CD4-positive, alpha-beta T cell treated with Interleukin-17A for 1 hour (primary cell): ENCODE measurements at places on chromosomes 7 and 10.

- no peak for DNase-seq
Measured at GRCh38 chr7:70414368-70414767, 717.6 kb upstream of the GALNT17 start.

- DNase-seq: no peak
Measured at GRCh38 chr10:129882291-129883010, 81.6 kb downstream of the EBF3 start.

DNA sequence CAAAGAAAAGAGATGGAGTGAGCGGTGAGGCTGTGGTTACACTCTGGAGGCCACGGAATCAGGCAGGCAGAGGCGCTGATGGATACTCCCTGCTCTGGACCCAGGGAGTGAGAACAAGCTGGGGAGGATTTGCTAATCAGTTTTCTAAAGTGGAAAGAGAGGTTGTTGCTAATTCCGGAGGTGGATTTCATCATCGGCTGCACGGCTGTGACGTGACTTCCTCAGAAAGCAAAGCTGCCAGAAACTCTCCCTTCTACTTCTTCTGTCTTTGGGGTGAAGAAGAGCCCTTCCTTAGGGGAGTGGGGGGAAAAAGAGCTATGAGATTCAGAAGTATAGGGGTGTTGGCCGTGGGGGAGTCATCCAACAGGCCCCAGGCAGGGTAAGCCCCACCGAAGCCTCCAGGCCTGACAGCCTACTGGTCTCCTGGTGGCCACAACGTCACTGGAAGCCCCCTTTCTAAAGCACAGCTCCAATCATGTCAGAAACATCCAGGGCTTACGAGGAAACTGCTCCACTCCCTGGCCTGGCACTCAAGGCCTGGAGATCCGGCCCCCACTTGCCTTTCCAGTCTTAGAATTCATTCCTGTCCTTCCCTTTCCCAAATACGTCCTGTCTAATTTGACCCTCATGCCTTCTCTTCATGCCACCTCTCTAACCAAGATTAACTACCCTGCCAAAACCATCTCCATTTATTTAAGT is 114.5 kb downstream of the HIP1 start:
- DNase-seq: peak; percentile 17

GRCh38 chr7:107224374-107225223 is 55.8 kb downstream of the HBP1 start:
- DNase-seq: no peak

DNA sequence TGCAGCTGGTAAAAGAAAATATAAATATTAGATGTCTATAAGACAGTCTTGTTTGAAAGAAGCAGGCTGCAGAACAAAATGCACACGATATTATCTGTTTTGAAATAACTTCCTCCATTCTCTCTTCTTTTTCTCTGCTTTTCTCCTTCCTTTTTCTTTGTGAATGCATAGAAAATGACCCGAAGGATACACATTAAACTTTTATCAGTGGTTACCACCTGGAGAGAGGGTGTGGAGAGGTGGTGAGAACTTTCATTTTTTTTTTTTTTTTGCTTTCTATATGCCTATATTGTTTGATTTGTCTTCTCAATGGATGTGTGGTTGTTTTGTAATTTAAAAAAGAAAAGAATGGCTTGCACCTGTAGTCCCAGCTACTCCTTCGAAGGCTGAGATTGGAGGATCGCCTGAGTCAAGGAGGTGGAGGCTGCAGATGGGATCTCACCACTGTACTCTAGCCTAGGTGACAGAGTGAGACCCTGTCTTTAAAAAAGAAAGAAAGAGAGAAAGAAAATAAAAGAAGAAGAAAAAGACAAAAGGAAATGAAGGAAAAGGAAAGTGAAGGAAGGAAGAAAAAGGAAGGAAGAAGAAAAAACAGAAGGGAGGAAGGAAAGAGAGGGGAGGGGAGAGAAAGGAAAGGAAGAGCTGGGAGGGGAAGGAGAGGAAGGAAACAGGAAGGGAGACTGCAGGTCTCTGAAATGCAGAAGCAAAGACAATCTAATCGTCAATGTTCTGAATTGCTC is 64.4 kb downstream of the SAMD9 start:
- DNase-seq: no peak

GRCh38 chr7:78673272-78673671 is 780.2 kb downstream of the MAGI2 start:
- DNase-seq: no peak

GRCh38 chr7:92932450-92932849 is 96.1 kb upstream of the CDK6 start:
- no peak for DNase-seq

- no peak for DNase-seq
Measured at GRCh38 chr10:32437334-32437733, 8.6 kb upstream of the CCDC7 start.

DNA sequence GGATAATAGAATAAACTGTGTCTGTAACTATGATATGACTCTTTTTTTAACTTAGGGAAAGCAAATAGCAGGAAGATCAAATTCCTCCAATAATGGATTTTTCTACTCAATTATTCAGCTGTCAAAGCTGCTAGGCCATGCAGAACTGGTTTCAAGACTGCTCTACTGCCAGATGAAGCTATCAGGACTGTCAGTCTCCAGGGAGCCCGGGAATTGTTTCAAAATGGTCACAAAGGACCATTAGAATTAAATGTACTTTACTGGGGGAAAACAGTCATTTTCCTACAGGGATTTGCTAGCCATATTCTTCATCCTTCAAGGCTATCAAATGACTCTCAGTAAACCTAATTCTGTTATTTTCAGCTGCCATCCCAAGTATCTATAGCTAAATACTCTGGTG is 276.3 kb downstream of the LHFPL3 start:
- DNase-seq: no peak

DNA sequence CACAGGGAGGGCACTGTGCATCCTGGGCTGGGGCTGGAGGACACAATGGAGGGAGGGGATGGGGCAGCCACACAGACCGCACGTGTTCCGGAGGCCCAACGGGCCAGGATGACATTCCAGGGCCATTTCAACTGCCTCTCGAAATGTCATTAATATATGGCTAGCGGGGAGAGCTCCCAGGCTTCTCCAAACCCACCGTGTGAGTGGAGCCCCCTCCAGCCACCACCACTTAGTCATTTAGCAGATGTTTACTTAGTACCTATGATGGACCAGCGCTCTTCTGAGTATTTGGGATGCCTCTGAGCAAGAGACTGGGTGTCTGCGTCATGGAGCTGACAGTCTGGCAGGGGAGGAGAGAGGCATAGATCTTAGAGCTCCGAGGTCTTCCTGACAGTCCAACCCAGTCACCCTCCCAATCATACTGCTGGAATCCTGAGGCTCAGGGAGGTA is 107.3 kb downstream of the ZMIZ1 start:
- DNase-seq: no peak

- DNase-seq: no peak
Measured at GRCh38 chr10:59281861-59282260, 80.5 kb downstream of the FAM13C start.

- DNase-seq: no peak
Measured at GRCh38 chr7:11570205-11570604, 261.8 kb downstream of the THSD7A start.

GRCh38 chr7:36157527-36158320 is 4.7 kb downstream of the EEPD1 start:
- DNase-seq: no peak

DNA sequence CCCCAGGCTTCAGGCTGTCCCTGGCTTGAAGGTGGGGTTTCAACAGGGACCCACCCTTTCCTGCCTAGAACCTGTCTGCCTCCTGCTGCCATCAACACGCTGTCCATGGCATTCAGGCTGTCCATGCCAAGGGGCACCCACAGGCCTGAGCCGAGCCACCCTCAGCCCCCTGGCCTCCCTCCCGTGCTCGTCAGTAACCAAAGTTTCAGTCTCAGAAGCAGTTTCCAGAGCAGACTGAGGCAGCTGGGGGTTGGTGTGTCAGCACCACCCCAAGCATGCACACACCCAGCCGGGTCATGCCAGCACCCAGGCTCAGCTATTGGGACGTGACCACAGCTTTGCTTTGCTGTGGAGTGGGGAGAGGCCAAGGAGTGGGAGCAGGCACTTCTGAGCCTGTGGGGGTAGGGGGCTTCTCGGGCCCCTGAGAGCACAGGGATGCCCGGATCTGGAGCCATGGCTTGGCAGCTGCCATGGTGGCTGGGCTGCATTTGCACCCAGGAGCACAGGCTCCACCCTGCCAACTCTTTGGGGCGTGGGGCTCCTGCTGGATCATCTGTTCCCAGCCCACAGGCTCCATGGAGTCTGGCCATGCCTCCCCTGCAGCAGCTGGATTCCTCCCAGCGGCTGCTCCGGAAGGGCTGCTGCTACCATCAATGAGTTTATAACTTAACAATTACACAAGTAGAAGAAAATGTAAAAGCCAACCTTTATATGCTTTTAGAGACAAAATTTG is 314.5 kb upstream of the SEMA3C start:
- DNase-seq: no peak

- DNase-seq: no peak
Measured at GRCh38 chr10:116888380-116889055, 39.2 kb downstream of the ENO4 start.

DNA sequence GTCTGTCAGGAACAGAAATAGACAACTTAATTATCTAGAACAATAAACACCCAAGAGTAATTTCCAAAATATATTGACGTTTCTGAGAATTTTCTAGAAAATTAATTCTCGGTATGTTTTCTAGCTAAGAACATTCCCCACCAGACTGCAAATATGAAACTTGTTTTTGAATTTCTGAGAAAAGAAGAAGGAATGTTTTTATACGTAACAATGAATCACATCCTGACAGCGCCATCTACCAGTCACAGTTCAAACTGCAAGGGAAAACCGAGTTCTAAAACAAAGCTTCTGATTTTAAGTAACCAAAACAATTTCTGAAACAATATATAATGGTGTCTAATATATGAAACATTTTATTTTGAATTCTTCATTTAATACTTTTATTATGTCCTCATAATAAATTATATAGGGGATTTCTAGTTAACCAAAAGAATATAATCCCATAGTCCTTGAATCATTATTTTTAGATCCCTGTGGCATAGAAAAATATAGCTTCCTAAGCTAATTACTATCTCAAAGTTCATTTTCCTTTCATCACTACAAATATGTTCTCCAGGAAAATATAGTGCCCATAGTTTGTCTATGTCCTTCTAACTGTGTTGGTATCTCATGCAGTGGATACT is 34.5 kb upstream of the MEOX2 start:
- no peak for DNase-seq

DNA sequence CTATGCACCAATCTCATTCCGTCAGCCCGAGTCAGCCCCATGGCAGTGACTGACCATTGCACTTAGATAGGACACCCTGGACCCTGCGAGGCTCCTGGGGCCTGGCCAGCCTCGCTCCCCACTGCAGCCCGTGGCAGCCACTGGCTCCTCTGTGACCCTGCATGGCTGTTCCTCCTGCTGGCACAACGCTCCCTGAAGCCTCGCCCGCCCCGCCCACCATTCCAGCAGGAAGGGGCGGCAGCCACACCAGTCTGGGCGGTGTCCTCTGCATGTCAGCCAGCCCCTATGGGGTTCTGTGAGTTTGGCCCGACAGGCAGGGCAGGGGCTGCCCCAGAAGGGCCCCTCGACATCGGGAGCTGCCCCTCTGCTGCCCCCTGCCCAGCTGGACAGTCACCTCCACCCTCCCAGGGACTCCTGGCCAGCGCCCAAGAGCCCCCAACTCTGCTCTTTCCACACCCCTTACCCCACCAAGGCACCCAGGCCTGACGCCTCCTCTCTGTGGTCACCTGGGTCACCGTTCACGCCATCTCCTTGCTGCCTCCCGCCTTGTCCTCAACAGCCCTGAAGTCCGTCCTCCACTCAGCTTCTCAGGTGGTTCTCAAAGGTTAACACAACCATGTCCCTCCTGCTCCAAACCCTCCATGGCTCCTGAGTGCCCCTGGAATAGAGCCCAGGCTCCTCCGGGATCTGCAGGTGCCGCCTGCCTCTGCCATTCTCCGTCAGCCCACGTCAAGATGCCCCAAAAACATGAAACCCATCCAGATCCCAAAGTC is 103.5 kb downstream of the MICALL2 start:
- DNase-seq: no peak

DNA sequence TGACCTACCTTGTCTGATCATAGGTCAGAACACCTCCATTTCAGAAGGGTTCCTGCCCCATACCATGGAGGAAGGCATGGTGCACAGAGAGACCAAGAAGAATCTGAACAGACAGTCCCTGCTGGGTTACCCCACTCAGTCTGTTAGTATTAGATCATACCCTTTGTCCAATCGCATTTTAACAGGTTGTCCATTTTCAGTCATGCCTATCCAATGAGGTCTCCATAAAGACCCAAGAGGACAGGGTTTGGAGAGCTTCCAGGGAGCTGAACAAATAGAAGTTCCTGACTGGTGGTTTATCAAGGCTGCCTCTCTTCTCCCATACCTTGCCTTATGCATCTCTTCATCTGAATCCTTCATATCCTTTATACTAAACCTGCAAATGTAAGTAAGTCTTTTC is 21.2 kb upstream of the SLC16A12 start:
- DNase-seq: no peak

GRCh38 chr10:54064215-54064614 is 736.8 kb downstream of the PCDH15 start:
- no peak for DNase-seq

GRCh38 chr7:20737840-20738448 is 48.7 kb downstream of the SP8 start:
- no peak for DNase-seq

GRCh38 chr7:99407872-99408378 is 472 bp downstream of the PDAP1 start:
- peak; percentile 47 for DNase-seq

GRCh38 chr7:109529712-109530111 is 960.0 kb downstream of the DNAJB9 start:
- no peak for DNase-seq

DNA sequence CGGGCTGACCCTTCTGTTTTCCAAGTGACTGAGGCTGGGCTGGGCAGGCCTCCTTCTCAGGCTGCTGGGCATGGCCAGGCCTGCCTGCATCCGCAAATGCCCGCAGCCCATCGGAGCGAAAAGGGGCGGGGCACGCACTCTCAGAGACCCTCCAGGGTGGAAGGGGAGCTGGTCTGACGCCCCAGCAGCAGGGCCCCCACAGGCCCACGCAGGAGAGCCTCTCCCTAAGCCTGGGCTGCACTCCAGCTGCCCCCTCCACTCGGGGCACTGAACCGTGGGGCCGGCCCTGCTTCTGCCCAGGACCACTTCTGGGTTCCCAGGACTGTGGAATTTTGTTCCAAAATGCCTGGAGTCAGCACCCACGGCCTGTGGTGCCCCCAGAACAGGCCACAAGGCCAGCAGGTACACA is 9.3 kb downstream of the ADAP1 start:
- no peak for DNase-seq

DNA sequence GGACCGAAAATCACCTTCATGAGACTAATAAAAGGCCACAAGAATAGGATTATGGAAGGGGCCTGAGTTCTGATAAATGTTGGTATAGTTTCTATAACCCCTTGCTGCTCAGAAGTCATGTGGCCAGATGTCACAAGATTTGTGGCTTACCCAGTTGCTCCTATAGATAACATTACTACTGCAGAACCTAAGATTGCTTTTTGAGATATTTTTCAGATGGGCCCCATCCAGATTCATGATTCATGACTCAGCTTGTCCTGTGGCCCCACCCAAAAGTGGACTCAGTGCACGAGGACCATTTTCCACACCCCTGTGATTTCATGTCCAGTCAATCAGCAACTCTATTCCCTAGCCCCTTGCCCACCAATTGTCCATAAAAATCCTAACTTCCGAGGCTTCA is 209.0 kb downstream of the ACTR3B start:
- DNase-seq: no peak

- no peak for DNase-seq
Measured at GRCh38 chr10:98000346-98000745, 30.1 kb downstream of the CRTAC1 start.

GRCh38 chr10:60943316-60944057 is 498 bp downstream of the RHOBTB1 start:
- DNase-seq: no peak

GRCh38 chr7:50824882-50825281 is 42.2 kb upstream of the GRB10 start:
- DNase-seq: no peak

GRCh38 chr10:127012769-127013152 is 107.5 kb downstream of the DOCK1 start:
- DNase-seq: no peak
